KBM-7 (cell line): ENCODE measurements at places on chromosomes 4 and X.

DNA sequence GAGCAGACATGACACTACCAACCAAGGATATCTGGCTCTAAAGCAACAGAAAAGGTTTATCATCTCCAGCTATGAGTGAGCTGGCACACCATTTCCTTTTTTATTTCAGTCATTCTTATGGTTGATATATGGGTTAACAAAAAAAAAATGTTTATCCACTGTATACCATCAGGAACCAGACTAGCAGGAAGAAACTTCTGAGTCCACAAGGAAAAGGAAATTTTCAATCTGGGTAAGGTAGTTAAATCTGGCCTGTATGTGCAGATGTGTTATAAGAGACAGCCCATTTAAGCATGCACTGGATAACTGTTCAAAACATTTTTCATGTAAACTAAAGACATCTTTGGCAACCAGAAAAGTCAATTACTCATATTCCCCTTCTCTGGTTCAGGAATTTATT, 35.0 kb downstream of the AMMECR1 start:
- no peak for DNase-seq

GRCh38 chr4:102531462-102531861, 30.3 kb downstream of the NFKB1 start:
- no peak for DNase-seq

DNA sequence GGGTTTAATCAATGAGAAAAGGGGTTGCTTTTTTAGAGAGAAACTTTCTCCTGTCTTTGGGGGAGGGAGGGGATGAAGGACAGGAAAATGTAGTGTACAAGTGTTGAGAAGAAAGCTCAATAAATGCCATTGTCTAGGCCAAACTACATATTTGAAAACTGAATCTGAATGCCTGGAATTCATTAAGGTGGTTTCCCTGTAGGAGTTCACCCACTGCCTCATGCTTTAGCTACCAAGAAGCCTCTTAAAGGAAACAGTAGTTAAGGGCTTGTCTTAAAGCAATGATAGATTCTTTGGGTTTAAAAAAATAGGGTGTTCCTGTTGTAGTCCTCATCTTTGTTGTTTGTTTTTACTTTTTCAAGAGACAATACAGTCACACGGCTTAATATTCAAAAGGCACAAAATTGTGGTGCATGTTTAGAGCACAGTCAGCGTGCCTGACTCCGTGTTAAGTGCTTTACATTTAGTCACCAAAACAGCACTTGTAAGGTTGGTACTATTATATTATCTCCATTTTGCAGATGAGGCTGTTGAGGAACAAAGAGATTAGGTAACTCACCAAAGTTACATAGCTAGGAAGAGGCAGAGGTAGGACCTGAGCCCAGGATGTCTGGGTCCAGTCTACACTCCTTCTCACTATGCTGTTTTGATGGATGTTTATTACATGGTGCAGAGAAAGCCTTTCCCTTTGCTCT, 46.0 kb downstream of the FNIP2 start:
- no peak for DNase-seq

DNA sequence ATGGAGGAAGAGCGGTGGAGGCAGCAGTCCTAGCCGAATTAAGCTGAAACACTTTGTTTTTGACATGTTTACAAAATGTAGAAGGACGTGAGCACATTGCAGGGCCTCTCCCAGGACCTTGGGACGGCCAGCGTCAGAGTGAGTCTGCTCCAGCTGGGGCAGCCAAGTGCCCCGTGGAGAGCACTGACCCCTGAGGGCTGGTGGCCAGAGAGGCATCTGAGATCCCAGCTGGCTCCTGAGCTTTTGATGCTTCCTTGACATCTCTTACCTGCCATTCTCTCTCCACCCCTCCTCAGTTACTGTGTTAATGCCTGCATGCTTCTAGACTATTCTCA, 24.7 kb downstream of the NAT8L start:
- DNase-seq, result no peak

DNA sequence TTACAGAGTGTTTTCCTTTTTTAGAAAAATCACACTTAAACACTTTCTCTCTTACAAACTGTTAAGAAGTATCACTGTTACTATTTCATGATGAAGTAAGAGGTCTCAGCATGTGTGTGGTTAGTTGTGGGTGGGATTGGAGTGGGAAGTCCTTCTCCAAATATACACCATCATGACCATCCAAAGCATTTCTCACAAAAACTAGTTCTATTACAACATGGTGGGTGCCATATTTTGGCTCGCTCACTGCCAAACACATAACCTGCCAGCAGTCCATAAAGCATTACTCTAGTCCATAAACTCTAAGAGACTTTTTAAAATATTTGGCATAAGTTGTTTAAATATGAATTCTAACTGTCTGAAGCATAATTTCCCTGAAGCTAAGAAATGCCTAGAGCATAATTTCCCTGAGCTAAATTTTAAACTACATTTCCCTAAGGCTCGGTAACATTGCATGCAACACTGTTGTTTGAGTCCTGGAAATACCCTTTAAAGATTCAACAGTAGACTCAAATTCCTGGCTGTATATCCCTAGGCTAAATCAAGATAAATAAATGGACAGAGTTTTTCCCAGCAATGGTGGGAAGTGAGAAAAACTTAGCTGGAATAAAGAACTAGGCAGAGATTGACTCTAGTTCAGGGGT, 415.0 kb upstream of the INTU start:
- no peak for DNase-seq

DNA sequence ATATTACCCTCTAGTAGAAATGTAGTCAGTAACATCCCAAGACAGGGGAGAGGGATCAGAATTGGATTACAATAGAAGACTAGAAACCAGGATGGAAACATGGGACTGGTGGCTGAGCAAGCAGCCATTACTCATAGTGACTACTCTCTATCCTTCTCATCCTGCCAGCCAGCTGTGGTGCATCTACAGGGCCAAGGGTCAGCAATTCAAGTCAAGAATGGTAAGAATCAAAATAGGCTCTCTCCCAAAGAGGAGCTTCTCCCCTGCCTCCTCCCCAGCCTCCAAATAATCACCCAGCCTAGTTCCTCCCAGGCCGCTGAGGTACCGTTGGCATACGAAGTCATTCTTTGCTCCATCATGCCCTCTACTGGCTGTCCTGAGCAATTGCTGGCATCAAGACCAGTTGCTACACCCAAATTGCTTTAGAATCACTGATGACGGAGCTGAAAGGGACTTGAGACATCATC, 19.4 kb downstream of the AWAT2 start:
- peak; percentile 66 for DNase-seq

GRCh38 chr4:44368413-44369167, 80.0 kb downstream of the KCTD8 start:
- no peak for DNase-seq

- DNase-seq, result no peak
Measured at GRCh38 chr4:152571296-152571695, 35.4 kb upstream of the FBXW7 start.

DNA sequence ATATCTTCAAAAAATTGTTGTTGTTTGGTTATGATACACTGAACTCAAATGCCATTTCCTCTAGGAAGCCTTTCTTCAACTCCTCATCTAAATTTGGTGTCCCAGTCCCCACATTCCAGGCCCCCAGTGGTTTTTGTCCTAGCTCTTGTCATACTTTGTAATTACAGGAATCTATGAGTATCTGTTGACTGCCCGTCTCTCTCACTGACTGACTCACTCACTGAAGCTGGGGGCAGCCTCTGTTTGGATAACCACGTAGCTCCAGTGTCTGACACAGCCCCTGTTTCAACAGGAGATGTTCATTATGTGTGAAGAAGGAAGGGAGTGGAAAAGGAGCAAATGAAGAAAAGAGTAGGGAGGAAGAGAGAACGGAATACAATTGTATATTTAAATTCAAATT, 284.1 kb upstream of the TENM3 start:
- no peak for DNase-seq

GRCh38 chr4:41384992-41385391, 128.3 kb downstream of the UCHL1 start:
- DNase-seq, result no peak

DNA sequence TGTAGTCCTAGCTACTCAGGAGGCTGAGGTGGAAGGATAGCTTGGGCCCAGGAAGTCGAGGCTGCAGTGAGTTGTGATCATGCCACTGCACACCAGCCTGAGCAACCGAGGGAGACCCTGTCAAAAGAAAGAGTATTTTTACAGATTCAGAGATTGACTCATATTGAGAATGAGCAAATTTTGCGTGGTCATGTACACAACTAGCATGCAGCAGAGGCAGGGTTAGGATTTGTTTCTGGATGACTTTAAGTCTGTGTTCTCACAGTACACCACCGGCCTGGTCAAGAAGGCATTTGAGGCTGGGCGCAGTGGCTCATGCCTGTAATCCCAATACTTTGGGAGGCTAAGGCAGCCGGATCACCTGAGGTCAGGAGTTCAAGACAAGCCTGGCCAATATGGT, 44.8 kb upstream of the CBR4 start:
- DNase-seq, result no peak

DNA sequence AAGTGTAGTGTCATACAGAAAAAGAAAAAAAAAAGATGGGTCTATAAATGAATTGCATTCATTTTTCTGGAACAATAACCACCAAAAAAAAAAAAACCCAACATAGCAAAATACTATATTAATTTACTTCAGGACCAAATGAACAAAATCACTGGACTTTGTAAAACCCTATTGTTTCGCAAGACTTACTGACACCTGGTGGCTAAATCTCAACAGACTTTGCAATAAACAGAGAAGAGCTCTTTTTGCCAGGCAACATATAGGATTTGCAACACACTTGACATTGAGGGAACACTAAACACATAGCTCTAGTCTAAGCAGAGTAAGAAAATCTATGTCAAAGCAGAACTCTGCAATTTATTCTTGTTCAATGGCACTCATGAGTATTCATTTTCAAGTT, 990.2 kb downstream of the STPG2 start:
- peak; percentile 4 for DNase-seq

- peak; percentile 49 for DNase-seq
Measured at GRCh38 chrX:828411-828959, 197.9 kb downstream of the SHOX start.

DNA sequence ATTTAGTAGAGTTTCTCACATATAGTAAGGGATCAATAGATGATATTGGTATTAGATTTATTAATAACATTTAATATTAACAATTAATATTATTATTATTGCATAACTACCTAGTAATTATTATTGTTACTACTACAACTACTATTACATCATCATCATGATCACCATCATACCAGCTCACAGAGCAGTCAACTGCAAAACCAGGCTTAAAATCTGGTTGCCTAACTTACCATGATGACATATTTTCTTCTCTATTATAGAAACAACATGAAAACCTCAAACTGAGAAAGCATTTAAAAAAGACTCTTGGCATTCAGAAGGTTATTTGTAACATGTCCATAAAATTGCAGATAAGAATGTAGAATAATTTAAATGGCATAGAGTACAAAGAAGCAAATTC, 247.0 kb upstream of the TTC29 start:
- no peak for DNase-seq

DNA sequence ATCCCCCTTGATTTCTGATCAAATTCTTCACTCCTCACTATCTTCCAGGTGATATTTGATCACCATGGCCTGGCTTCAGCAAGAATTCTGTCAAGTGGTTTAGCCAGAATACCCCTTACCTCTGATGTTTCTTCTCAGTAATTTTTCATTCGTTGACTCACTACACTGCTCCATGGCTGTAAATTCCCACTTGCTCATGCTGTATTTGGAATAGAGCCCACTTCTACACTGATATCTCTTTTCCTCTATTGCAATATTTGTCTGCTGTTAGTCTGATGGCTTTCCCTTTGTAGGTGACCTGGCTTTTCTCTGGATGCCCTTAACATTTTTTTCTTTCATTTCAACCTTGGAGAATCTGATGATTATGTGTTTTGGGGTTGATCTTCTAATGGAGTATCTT, 73.9 kb upstream of the DIPK2B start:
- DNase-seq, result no peak
